ENCODE measurements at places on chromosomes 12 and 14.
A peak's percentile ranks its signal among the peaks of the same experiment; 100 is the strongest.

GRCh38 chr14:69370061-69370460, 28.0 kb downstream of the ERH start:
- DNase-seq = no peak

DNA sequence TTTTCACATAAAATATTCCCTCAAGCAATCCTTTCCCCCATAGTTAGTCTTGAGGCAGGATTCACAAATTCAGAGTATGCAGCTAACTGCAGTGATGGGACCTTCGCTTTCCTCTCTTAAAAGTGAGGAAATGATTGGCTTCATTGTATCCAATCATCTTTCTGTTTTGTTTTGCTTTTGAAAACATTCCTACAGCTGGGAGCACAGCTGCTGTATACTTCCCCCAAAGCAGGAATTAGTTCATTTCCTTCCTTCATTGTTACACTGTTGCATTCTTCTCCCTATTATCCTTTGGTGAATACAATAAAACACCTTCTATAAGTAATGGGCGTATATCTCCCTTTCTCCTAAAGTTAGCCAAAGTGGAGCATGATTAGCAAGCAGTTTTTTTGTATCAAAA, 9.4 kb upstream of the GAS2L3 start:
- no peak for DNase-seq

GRCh38 chr14:95727056-95727700, 13.3 kb upstream of the TCL1A start:
- DNase-seq = no peak

GRCh38 chr14:102878970-102879460, 43.4 kb upstream of the AMN start:
- no peak for DNase-seq

DNA sequence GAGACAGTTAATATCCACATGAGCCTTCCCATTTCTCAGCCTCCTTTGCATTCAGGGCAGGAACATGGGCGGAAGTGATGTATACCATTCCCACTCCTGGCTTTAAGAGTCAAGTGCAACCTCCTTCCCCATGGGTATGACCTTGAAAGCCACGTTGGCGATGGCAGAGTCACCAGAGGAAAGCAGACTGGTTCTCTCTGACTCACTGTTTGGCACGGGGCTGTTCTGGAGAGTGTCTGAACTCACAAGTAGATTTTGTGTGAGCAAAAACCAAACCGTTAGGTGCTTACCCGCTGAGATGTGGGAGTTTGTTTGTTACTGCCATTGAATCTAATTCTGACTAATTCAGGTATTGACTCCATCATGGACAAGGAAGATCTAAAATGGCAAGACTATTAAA, 36.7 kb upstream of the PZP start:
- peak; percentile 60 for DNase-seq

GRCh38 chr12:92042791-92043531, 102.7 kb downstream of the BTG1 start:
- no peak for DNase-seq

GRCh38 chr12:111152561-111152960, 216.3 kb downstream of the PHETA1 start:
- no peak for DNase-seq

All from GM13977 (cell line).